Ammon's horn (tissue), 1 donor: ENCODE measurements at places on chromosomes 7 and 10.
A peak's percentile ranks its signal among the peaks of the same experiment; 100 is the strongest.

DNA sequence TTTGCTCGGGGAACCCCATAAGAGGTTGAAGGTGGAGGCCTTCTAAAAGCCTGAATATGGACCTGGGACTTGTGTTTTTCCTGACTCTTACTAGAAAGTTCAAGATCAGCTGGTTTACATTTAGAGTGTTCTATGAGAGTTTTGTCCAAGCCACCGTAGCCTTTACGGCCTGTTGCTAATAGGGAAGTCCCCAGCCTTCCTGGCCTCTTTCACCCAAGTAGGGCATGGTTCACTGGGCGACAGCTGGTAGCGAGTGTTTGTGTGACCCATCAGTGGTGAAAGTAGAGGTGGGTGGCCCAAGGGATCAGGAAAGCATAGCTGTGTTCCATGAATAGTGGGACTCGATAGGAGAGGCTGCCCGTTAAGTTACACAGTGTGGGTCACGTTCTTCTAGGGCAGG, 60.1 kb downstream of the RABGEF1 start:
- no peak for DNase-seq

DNA sequence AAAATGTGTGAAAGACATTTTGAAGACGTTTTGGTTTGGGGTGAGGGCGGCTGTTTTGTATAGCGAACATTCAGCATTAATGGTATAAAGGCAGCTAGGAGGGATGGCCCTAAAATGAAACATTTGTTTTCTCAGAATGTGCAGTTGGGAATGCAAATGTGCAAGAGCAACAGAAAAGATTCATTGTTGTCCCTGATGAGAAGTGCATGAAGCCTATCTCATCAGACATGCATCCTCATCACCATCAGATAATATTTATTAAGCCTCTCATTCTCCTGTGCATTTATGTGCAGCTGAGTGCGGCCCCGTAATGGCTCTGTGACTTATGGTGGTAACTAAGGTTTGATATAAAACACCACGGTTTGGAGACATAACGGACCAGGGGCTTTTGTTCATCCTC, 199.5 kb downstream of the GFRA1 start:
- DNase-seq, result peak; percentile 40

- no peak for DNase-seq
These were observed 129.8 kb upstream of the RSU1 start for GRCh38 chr10:16947069-16947468.

DNA sequence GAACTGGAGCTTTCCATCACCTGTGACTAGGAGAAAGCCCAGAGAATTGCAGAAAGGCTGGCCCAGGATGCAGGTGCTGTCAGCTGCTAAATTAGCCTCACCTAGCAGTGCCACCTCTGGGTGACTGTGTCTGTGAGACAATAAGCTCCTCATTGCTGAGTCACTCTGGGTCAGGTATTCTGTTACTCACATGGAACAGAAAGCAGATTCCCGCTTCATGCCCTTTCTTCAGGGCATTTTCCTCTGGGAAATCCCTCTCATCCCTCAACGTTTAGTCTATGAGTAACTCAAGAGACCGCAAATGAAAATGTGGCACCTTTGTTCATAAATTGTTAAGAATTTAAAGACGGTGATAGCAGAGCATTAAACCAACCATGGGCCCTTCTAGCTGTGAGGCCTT, 184.0 kb downstream of the ADAM12 start:
- no peak for DNase-seq

DNA sequence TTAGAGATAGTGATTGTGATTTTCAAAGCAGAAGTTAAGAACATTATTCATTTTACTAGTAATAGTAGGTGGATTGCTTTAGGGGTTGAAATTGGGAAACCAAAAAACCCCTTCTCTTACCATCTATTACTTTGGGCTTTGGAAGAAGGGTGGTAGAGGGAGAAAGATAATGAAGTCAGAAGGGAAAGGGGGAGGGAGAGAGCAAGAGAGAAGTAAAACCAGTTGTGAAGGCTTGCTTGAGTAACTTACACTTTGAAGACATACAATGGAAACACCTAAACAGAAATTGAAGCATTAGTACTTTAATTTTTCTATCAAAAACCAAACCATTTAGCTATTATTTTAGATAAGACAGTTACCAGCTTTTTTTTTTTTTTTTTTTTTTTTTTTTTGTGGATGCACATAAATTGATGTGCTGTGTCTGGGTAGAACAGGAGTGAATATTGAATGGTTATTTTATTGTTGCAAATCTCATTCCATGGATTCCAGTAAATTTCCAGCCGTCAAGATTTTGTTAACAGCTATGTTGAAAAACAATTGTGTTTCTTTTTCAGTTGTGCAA, 5.5 kb downstream of the PRKAR2B start:
- no peak for DNase-seq
